Stimulated activated CD8-positive, alpha-beta memory T cell treated with anti-CD3 and anti-CD28 coated beads, Interleukin-15, amount 100 ng/mL, for 4 hours (primary cell): ENCODE measurements at places on chromosomes 3 and 15.

GRCh38 chr3:13654330-13655060, 105.6 kb downstream of the FBLN2 start:
- DNase-seq = no peak

DNA sequence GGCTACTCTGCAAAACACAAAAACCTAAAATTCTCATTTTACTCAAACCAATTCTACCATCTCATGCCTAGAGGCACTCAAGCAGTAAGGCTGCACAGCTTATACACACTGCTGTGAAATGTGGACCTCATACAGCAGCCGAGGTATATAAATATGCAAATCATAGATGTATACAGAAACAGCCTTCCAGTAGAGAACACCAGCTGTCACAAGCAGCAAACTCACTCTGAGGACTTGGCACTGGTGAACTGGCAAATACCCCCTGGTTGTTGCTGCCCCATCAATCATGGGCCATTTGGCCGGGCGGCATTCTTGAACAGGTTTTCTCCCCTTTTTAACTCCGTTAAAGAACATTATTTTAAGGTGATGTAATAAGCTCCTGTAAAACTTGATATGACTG, 378.0 kb downstream of the LSAMP start:
- DNase-seq = no peak

GRCh38 chr3:29453284-29454001, 172.6 kb downstream of the RBMS3 start:
- no peak for DNase-seq

DNA sequence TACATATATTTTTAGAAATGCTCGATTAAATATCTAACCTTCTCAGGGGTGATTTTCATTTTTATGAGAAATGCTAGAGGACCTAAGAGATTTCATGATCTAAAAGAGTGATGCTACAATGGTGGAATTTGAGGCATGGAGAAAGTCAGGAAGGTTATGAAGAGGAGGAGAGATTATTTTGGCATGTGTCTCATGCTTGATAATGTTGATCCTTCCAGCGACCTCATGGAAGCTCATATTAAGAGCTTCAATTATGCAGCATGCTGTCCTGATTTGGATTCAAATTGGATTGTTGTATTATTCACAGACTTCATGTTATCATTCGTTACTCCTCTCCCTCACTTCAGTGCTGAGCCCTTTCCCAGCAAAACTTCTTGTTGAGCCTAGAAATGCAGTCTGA, 112.5 kb downstream of the RAP2B start:
- DNase-seq = no peak

DNA sequence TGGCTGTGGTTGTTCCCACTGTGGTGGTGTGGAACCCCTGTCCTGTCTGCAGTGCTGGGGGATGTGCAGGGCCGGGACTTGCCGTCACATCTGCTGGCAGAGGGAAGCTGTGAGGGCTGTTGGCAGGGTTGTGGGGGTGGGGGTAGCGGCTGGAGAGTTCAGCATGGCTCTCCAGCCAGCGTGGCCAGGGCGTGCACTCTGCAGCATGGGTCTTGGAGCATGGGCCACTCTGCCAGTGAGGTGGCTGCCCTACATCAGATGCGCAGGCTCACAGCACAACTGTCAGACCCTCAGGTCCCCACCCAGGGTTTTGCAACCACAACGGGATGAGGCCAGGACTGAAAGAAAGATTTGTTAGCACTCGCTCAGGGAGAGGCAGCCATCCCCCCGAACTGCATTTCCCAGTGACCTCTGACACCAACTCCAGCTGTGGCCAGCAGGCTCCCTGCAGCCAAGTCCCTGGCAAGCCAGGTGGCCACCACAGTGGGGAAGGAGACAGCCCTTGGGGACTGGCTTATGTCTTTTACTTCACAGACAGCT, 237.7 kb upstream of the LYSMD4 start:
- no peak for DNase-seq

DNA sequence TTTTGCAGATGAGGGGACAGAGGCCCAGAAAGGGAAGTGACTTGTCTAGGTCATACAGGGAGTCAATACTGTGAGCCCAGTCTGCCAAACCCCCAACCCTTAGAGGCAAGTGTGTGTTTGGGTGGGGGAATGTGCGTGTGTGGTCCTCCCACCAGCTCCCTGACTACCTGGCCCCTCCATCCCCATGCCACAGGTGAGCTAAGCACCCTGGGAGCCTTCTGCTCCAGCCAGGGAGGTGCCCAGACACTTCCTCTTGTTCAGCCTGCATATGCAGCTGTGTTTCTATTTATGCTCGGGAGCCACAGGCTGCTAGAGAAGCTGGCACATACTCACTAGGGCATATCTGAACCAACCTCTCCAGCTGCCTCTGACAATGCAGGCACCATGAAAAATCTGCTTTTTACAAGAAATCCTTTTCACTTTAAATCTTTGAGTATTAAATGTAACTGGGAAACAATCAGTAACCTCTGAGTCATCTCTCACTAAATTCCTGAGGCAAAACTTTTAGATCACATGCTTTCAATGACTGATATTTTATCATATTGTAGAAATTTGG, 20.7 kb downstream of the TBC1D2B start:
- no peak for DNase-seq
